Peyer's patch (tissue), 4 donors: ENCODE measurements at places on chromosomes 3 and 15. TPM values are rescaled to one million over a fixed set of nuclear protein-coding genes. Genes with fewer than 3 reads are reported as not detected.

The ELL3 gene
- 84.1 TPM for total RNA-seq

GRCh38 chr3:138113326-138113725 is 2.1 kb downstream of the DZIP1L start:
- no peaks in the 10 kb centered on the region for H3K36me3 ChIP-seq
- no peak for DNase-seq
- H3K4me3 ChIP-seq: no peak overlapping the region
- no peak overlapping the region for H3K27ac ChIP-seq
- peaks cover 2% of the 10 kb centered on the region for H3K27me3 ChIP-seq

- H3K27me3 ChIP-seq: no peaks in the 10 kb centered on the region
- no peak overlapping the region for H3K4me3 ChIP-seq
- no peaks in the 10 kb centered on the region for H3K4me1 ChIP-seq
- DNase-seq: peak; percentile 47
Measured at GRCh38 chr15:40232625-40233070, 6.2 kb upstream of the PAK6 start.

The FYCO1 gene
- total RNA-seq: 51.2 TPM

The HIGD2B gene
- total RNA-seq: not detected

DNA sequence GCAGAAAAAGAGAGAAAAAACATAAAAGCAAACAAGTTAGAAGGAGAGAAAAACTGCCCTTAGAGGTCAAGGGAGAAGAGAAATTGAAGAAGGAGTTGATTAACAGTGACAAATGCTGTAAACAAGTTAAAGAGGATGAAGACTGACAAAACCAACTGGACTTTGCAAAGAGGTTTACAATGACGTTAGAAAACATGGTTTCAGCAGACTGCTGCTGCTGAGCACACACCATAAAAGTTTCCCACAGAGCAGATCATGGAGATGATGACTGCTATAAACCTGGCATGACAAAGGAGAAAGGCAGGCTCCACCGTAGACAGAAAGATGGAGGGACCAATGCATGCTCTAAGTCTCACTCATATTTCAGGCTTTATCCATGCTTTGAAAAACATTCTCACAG is 78.7 kb downstream of the POLQ start:
- H3K36me3 ChIP-seq: no peaks in the 10 kb centered on the region
- no peaks in the 10 kb centered on the region for H3K27me3 ChIP-seq
- DNase-seq: no peak
- H3K4me3 ChIP-seq: no peak overlapping the region

GRCh38 chr3:166688665-166689064 is 691.4 kb downstream of the ZBBX start:
- H3K27ac ChIP-seq: no peak overlapping the region
- H3K27me3 ChIP-seq: no peaks in the 10 kb centered on the region
- H3K36me3 ChIP-seq: no peaks in the 10 kb centered on the region
- H3K4me1 ChIP-seq: no peaks in the 10 kb centered on the region
- DNase-seq: no peak
- H3K4me3 ChIP-seq: no peak overlapping the region

DNA sequence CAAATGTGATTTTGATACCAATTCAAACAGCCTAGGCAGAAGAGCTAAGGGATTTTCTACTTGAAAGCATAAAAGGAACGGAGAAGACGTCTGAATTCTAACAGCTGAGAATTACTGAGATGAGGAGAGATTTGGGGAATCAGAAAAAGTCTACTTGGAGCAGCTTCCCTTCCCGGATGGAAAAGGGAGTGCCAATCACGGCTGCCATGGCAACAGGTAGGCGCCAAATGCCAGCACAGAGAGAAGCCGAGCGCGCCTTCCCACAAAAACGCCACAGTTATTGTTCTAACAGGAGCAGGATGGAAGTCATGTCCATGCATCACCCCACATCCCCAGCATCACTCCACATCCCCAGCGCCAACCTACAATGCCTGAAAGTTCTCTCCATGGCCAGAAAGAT is 63.5 kb upstream of the PRR20G start:
- H3K27me3 ChIP-seq: no peaks in the 10 kb centered on the region
- no peak overlapping the region for H3K4me3 ChIP-seq
- no peak overlapping the region for H3K27ac ChIP-seq
- H3K4me1 ChIP-seq: no peaks in the 10 kb centered on the region

The ZNF662 gene
- total RNA-seq: 8.9 TPM

DNA sequence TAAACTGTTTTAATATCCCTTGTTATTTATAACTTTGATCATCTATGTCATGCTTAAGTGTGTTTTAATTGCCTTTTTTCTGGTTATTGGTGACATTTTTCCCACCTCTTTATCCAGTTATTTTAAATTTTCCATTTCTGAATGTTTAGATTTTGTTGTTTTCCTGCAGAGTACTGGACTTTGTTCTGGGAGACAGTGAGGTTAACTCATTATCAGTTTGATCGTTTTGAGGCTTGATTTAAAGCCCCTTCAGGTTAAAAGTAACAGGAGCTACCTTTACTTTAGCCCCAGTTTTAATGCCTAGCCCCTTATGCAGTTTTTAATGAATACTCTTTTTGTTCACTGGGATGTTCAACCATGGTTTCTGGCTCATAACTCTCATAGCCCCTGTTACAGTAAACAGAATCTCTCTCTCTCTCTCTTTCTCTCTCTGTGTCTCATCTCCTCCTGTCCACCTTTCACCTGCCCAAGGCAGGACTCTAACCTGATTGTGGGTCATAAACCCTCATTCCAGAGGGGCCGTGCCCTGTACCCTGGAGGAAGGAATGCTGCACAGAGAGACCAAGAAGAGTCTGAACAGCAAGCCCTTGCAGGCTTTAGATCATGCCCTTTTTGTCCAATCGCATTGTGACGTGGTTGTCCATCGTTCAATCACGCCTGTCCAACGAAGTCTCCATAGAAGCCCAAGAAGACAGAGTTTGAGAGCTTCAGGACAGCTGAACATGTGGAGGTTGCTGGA is 91.8 kb upstream of the WDR72 start:
- H3K36me3 ChIP-seq: no peaks in the 10 kb centered on the region
- no peak for DNase-seq
- H3K4me1 ChIP-seq: no peaks in the 10 kb centered on the region
- no peaks in the 10 kb centered on the region for H3K27me3 ChIP-seq

GRCh38 chr3:74001436-74001835 is 376.7 kb upstream of the PDZRN3 start:
- no peaks in the 10 kb centered on the region for H3K4me1 ChIP-seq
- no peak overlapping the region for H3K27ac ChIP-seq
- H3K27me3 ChIP-seq: no peaks in the 10 kb centered on the region
- DNase-seq: no peak
- H3K4me3 ChIP-seq: no peak overlapping the region
- H3K36me3 ChIP-seq: no peaks in the 10 kb centered on the region

DNA sequence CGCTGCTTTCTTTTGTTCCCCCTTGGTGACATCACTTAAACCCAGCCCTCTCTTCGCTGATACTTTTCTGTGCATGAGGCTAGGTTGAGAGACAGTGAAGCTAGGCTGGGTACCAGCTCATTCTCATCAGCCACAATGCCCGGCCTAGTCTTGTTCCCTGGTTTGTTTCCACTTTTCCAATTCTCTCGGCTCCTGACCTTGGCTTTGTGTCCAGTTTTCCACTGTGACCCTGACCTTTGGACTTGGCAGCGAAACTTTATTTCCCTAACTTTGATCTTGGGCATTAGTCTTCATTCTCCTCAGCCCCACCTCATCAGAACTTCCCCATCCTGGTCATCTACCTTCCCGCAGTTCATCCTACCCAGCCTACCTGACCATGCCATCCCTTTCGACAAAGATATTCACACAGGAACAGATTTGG is 908 bp upstream of the ADPGK start:
- peaks cover 2% of the 10 kb centered on the region for H3K4me1 ChIP-seq
- no peak for DNase-seq
- H3K36me3 ChIP-seq: no peaks in the 10 kb centered on the region
- H3K4me3 ChIP-seq: peak overlapping the region; percentile 97

GRCh38 chr15:57526076-57526475 is 65.6 kb upstream of the MYZAP start:
- no peak overlapping the region for H3K4me3 ChIP-seq
- no peak overlapping the region for H3K27ac ChIP-seq
- no peaks in the 10 kb centered on the region for H3K27me3 ChIP-seq
- no peak for DNase-seq
- no peaks in the 10 kb centered on the region for H3K36me3 ChIP-seq

GRCh38 chr15:33533197-33533596 is 222.4 kb downstream of the RYR3 start:
- H3K27ac ChIP-seq: no peak overlapping the region
- no peak for DNase-seq
- no peaks in the 10 kb centered on the region for H3K36me3 ChIP-seq

GRCh38 chr15:73951601-73952000 is 25.3 kb downstream of the LOXL1 start:
- H3K27ac ChIP-seq: peak overlapping the region; percentile 93
- peak; percentile 44 for DNase-seq
- H3K36me3 ChIP-seq: no peaks in the 10 kb centered on the region
- H3K4me3 ChIP-seq: no peak overlapping the region

The LMAN1L gene
- total RNA-seq: not detected

DNA sequence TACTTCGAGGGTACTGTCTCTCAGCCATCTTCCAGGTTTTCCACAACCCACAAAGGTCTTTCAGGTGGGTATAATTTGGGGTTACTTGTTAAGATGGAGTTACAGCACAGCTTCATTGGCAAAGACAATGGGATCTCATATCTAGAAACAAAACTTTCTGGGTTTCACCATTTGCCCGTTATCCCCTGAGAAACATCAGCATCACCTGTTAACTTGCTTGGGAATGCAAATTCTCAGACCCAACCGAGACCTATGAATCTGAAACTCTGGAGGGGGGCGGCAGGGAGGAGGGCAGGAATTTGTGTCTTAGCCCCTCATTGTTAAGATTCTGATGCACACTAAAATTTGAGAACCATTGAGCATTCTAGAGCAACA is 176.4 kb downstream of the TNIK start:
- no peaks in the 10 kb centered on the region for H3K36me3 ChIP-seq
- no peaks in the 10 kb centered on the region for H3K27me3 ChIP-seq
- no peak overlapping the region for H3K4me3 ChIP-seq
- DNase-seq: no peak

GRCh38 chr15:52527911-52528563 is 643 bp downstream of the MYO5A start:
- H3K4me3 ChIP-seq: peak overlapping the region; percentile 70
- peaks cover 4% of the 10 kb centered on the region for H3K27me3 ChIP-seq
- peak overlapping the region; percentile 92 for H3K27ac ChIP-seq
- no peaks in the 10 kb centered on the region for H3K36me3 ChIP-seq
- peak; percentile 50 for DNase-seq

DNA sequence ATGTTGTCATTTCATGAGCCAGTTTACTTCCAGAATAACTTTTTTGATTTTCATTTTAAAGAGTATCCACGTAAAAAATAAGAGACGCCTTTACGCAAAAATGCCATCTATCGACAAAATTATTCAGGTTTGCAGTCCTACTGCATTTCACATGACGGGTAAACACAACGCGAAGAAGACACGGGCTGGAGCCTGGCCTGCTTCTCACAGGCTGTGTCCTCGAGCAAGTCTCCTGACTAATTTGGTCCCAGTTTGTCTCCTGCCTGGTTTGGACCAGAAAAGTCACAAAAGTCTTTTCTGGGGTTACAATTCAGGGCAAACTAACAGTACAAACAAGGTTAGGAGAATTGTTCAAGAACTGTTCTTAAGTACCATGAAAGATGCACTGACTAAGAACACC is 51.7 kb downstream of the CHSY1 start:
- DNase-seq: no peak
- H3K36me3 ChIP-seq: no peaks in the 10 kb centered on the region
- no peak overlapping the region for H3K4me3 ChIP-seq
- H3K4me1 ChIP-seq: no peaks in the 10 kb centered on the region
- H3K27me3 ChIP-seq: no peaks in the 10 kb centered on the region

DNA sequence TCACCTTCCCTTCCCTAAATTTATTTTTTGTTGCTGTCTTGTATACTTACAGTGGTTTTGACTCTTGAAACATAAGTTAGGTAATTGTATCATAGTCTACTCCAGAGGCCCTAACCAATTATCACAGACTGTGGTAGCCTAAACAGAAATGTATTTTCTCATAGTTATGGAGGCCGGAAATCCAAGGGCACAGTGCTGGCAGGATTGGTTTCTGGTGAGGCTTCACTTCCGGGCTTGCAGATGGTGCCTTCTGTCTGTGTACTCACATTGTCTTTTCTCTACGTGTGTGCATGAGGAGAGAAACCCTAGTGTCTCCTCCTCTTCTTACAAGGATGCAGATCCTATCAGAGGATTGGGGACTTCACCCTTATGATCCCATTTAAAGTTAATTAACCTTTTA is 290.2 kb upstream of the KCNMB2 start:
- no peak for DNase-seq
- H3K36me3 ChIP-seq: no peaks in the 10 kb centered on the region
- no peak overlapping the region for H3K27ac ChIP-seq
- H3K4me1 ChIP-seq: no peaks in the 10 kb centered on the region
- no peaks in the 10 kb centered on the region for H3K27me3 ChIP-seq
- no peak overlapping the region for H3K4me3 ChIP-seq

GRCh38 chr3:18389108-18389733 is 35.9 kb downstream of the SATB1 start:
- H3K4me1 ChIP-seq: no peaks in the 10 kb centered on the region
- H3K27me3 ChIP-seq: no peaks in the 10 kb centered on the region
- H3K36me3 ChIP-seq: peaks cover 17% of the 10 kb centered on the region
- no peak overlapping the region for H3K27ac ChIP-seq
- no peak for DNase-seq
- no peak overlapping the region for H3K4me3 ChIP-seq

The SLC51B gene
- total RNA-seq: 151 TPM

DNA sequence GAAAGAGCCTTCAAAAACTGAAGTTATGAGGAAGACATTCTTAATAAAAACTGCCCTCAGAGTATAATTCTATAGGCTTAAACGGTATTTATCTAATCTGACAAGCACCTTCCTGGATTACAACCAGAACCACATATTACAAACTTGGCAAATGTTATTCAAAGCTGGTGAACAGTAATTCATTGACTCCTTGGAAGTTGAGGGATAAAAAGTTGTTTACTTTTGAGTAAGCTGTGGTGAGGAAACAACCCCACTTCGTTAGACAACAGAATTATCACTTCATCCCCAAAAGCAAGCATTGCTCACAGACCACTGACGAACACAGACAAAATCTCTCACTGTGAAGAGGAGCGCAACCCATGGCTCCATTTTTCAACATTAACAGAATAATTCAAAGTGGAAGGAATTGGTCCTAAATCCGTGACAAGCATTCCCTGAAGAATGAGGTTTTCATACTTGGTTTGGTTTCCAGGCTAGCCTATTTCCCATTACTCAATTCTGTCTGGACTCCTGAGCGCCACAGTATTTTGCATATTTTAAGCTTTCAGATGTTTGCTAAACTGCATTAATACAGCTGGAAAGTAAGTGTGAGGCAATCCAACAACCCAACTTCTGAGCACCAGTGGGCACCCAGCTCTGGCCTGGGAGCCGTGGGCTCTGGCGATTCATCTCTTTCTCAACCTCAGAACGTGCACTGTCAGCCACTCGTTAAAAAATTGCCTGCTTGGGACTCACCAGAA is 32.7 kb downstream of the LRIG1 start:
- no peak overlapping the region for H3K27ac ChIP-seq
- no peak for DNase-seq
- no peaks in the 10 kb centered on the region for H3K27me3 ChIP-seq

GRCh38 chr15:94110476-94111130 is 120.8 kb upstream of the MCTP2 start:
- no peaks in the 10 kb centered on the region for H3K36me3 ChIP-seq
- H3K27me3 ChIP-seq: no peaks in the 10 kb centered on the region
- DNase-seq: no peak

The APBA2 gene
- total RNA-seq: 8.2 TPM

The HCN4 gene
- total RNA-seq: not detected

- H3K27me3 ChIP-seq: no peaks in the 10 kb centered on the region
- DNase-seq: no peak
- H3K27ac ChIP-seq: no peak overlapping the region
- no peaks in the 10 kb centered on the region for H3K36me3 ChIP-seq
Measured at GRCh38 chr3:9316881-9317361, 45.9 kb upstream of the THUMPD3 start.

The BFSP2 gene
- total RNA-seq: not detected
